ENCODE measurements at places on chromosomes 16 and 17. TPM values are rescaled to one million over a fixed set of nuclear protein-coding genes. Genes with fewer than 3 reads are reported as not detected.

Gene TSPOAP1
- 0.20 TPM for total RNA-seq

Gene DDX52
- 16.6 TPM for total RNA-seq

Gene ENPP7
- not detected for total RNA-seq

Gene GRIN2A
- total RNA-seq = 0.26 TPM

Gene MEIOC
- total RNA-seq = 0.07 TPM

Gene LRRC36
- total RNA-seq = not detected

Gene PKD1
- total RNA-seq = 395 TPM

Gene ZNF48
- 4.9 TPM for total RNA-seq

Gene PIRT
- total RNA-seq = not detected

Gene MT4
- total RNA-seq = not detected

Gene C16orf92
- total RNA-seq = not detected

Gene DUS1L
- total RNA-seq = 38.6 TPM

Gene CDT1
- total RNA-seq = 3.8 TPM

Gene LHX1
- not detected for total RNA-seq

Gene RGS11
- 4.0 TPM for total RNA-seq

Gene PIPOX
- total RNA-seq = 1.2 TPM

Gene CNGB1
- total RNA-seq = not detected

Gene OTOA
- 0.07 TPM for total RNA-seq

Gene HP
- total RNA-seq = 0.20 TPM

Gene PAFAH1B1
- 132 TPM for total RNA-seq

Gene SNAI3
- total RNA-seq = 0.23 TPM

Gene ZFP1
- total RNA-seq = 15.1 TPM

Measured in smooth muscle cell of the pulmonary artery (primary cell).